Activated CD4-positive, alpha-beta memory T cell treated with anti-CD3 and anti-CD28 coated beads for 36 hours (primary cell): ENCODE measurements at places on chromosomes 6 and 20. TPM values are rescaled to one million over a fixed set of nuclear protein-coding genes. Genes with fewer than 3 reads are reported as not detected.

DNA sequence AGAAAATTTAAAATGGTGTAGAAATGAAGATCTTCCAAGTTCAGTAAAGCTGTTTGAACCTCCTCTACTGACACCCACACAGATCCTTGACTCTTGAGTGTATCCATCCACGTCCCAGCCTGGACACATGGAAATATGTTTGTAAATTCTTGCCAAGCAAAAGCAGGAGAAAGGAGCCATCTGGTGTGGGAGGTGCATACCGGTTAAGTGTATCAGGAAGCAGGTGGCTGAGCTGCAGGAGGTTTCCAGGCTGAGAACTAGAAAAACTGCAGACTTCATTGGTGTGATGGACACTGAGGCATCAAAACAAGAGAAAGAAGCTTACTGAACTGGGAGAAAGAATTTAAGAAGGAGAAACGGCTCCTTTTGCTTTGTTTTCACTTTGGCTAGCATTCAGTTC lies 229.9 kb upstream of the GRIK2 start:
- no peak for DNase-seq
- H3K27ac ChIP-seq, result no peak overlapping the region
- no peaks in the 10 kb centered on the region for H3K36me3 ChIP-seq

GRCh38 chr6:116175344-116175743 lies 49.4 kb upstream of the COL10A1 start:
- H3K4me1 ChIP-seq, result no peaks in the 10 kb centered on the region
- no peak overlapping the region for H3K4me3 ChIP-seq
- no peak overlapping the region for H3K27ac ChIP-seq
- peaks cover 27% of the 10 kb centered on the region for H3K36me3 ChIP-seq

- peaks cover 23% of the 10 kb centered on the region for H3K4me1 ChIP-seq
- DNase-seq, result peak; percentile 76
- peaks cover 3% of the 10 kb centered on the region for H3K36me3 ChIP-seq
- no peaks in the 10 kb centered on the region for H3K27me3 ChIP-seq
- no peak overlapping the region for H3K4me3 ChIP-seq
- peak overlapping the region; percentile 87 for H3K27ac ChIP-seq
These were observed 21.6 kb upstream of the FKBP5 start for GRCh38 chr6:35710241-35710847.

- no peaks in the 10 kb centered on the region for H3K27me3 ChIP-seq
- no peak overlapping the region for H3K4me3 ChIP-seq
- no peak overlapping the region for H3K27ac ChIP-seq
- DNase-seq, result no peak
These were observed 26.0 kb downstream of the TOMM6 start for GRCh38 chr6:41813469-41813868.

GRCh38 chr6:7108196-7108963 lies 619 bp downstream of the RREB1 start:
- peaks cover 3% of the 10 kb centered on the region for H3K36me3 ChIP-seq
- peak overlapping the region; percentile 88 for H3K4me3 ChIP-seq
- peak; percentile 60 for DNase-seq
- no peaks in the 10 kb centered on the region for H3K27me3 ChIP-seq

DNA sequence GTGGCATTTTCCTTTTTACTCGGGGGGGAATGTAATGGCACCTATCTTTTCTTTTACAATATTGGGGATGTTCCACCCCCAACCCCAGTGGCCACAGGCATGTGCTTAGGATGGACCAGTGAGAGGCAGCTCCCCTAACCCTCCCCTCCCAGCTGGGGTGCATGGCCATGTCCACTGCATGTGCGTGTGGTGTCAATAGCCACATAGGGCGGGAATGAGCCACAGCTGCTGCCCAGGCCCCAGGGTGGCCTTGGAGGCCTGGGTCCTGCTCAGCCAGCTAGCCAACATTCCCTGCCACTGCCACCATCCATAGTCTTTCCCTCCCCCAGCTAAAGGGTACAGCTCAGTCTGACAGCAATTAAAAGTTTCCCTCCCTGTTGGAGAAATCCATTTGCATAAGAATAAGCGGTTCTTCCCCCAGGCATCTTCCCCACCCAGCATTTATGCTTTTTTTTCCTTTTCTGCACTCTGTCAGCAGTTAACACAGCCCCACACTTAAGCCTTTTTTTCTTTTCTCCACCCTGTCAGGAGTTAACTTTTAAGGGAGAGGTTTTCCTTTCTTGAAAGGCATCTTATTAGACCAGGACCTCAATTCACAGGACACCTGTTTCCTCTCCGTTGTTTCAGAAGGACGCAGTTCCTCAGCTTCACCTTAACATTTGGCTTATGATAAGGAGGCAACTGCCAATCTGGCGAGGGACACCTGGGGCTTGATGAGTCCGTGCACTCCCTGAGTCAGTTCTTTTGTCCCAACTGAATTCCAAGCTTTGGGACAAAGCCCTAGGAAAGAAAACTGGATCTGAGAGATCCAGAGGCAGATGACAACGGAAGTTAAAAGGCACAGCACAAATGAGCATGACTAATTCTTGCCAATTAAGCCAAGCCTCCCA lies 121.4 kb downstream of the TPBG start:
- no peak for DNase-seq
- no peak overlapping the region for H3K27ac ChIP-seq
- peaks cover 2% of the 10 kb centered on the region for H3K27me3 ChIP-seq
- H3K4me1 ChIP-seq, result no peaks in the 10 kb centered on the region

DNA sequence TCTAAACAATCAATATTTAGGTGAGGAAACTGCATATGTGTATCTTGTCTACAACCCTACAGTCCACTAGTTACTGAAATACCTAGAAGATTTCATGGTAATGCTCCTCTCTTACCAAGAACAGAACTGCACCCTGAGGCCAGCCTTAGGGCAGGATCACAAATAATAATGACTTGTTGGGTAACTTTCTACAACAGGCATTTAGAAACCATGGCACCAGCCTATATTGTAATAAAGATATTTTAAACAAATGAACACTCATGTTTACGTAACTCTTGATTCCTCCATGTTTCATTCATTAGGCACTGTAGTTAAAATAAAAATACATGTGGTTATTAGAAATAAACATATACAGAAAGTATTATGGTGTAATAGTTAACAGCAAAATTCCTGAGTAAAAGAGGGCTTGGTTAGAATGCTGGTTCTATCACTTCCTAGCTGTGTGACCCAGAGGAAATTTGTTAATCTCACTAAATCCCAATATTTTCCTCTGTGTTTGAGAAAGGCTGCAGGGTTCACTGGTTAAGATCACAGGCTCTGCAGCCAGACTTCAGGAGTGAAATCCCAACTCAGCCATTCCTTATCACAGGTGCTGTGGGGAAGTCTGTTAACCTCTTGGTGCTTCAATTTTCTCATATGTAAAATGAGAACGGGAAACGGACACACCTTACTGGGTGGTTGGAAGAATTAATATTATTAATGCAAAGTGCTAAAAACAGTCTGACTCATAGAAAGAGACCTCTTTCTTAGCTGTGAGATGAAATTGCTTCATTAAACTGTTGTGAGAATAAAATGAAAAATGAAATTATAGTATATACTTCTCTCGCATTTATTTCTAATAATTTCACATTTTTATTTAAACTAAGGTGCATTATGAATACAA lies 8.5 kb downstream of the HMGN3 start:
- DNase-seq, result no peak
- H3K4me3 ChIP-seq, result no peak overlapping the region
- H3K4me1 ChIP-seq, result no peaks in the 10 kb centered on the region

DNA sequence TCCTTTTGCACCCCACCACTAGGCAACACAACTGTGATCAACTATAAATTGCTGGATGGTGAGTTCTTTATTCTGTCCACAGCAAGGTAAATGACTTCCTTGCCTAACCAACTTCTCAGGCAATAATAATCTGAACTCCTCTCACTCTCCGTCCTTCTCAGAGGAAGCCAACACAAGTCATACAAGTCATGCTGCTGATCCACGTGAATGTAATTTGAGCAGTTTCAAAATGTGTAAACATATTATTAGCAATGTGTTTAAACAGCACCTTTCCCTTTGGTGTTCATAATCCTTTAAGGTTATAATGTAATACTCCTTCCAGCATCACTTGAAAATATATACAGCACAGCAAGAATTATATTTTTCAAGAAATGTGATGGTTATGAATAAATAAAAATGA lies 127.9 kb downstream of the QRSL1 start:
- H3K4me3 ChIP-seq, result no peak overlapping the region
- peaks cover 1% of the 10 kb centered on the region for H3K27me3 ChIP-seq
- no peaks in the 10 kb centered on the region for H3K4me1 ChIP-seq

- H3K27me3 ChIP-seq, result no peaks in the 10 kb centered on the region
- peaks cover 47% of the 10 kb centered on the region for H3K36me3 ChIP-seq
- peaks cover 24% of the 10 kb centered on the region for H3K4me1 ChIP-seq
These were observed 12.9 kb downstream of the BTN2A1 start for GRCh38 chr6:26470643-26471042.

DNA sequence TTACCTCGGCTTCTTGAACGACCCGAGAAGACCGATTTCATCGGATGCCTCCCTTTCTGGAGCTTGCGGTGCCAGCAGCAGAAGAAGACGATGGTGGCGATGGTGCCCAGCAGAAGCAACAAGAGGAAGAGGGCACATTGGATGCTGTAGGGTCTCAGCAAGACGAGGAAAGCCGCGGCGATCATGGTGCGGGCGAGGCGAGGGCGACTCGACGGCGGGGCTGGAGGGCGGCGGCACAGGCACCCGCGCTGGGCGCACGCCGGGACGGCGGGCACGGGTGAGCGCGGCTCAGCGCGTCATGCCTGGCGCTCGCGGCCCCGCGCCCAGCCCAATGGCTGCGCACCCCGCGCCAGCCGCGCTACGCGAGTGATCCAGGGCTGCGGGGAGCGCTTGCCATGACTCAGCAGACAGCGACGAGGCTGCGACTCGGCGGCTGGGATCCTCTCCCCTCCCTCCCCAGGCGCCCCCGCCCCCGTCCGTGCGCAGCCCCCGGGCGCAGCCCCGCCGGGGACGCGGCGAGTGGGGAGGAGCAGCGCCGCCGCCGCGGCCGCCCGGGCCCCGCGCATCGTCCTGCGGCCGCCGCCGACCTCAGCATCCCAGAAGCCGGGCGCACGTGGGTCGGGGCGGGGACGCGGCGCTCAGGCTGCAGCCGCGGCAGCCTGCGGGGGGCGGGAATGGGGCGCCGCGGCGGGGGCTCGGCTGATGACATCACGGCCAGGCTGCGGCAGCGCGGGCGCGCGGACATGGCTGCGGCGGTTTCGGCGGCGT lies at the start of gene BEND6:
TSS of gene BEND6 (plus strand) at position 705 of the 768 bp plus-strand sequence. CDS start 26,704 bp downstream, outside the sequence.
- H3K4me1 ChIP-seq, result peaks cover 21% of the 10 kb centered on the region
- no peak within 1 kb of the TSS for H3K27ac ChIP-seq
- peaks cover 50% of the 10 kb centered on the region for H3K27me3 ChIP-seq
- DNase-seq, result peak; percentile 59
- H3K36me3 ChIP-seq, result no peaks in the 10 kb centered on the region
- H3K4me3 ChIP-seq, result peak within 1 kb of the TSS; percentile 82

DNA sequence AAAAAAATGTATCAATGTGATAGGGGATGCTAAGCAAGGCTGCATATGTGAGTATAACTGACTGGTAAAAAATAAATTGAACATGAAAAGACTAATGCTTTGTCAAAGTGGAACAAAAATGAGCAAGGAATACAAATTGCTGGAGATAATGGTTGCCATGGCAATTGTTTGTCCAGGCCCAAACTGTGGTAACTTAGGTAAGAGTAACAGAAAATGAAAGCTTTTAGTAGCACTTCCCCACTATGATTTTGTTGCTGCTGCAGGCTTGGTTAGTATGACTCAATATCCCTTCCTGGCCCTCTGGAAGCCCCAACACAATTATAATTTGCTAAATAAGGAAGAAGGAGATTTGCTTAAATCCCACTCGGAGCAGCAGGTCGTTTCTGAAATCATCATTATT lies 577.1 kb downstream of the DOK5 start:
- H3K27ac ChIP-seq, result no peak overlapping the region
- no peaks in the 10 kb centered on the region for H3K4me1 ChIP-seq
- no peaks in the 10 kb centered on the region for H3K27me3 ChIP-seq
- no peak for DNase-seq
- H3K4me3 ChIP-seq, result no peak overlapping the region
- no peaks in the 10 kb centered on the region for H3K36me3 ChIP-seq

ADGRB3 gene
- total RNA-seq, result not detected

NKX2-2 gene
- not detected for total RNA-seq

PACRG gene
- not detected for total RNA-seq

BTN1A1 gene
- total RNA-seq, result not detected

PAX1 gene
- not detected for total RNA-seq
